Thoracic aorta (tissue), 2 donors: ENCODE measurements at places on chromosomes 3 and 15. TPM values are rescaled to one million over a fixed set of nuclear protein-coding genes. Genes with fewer than 3 reads are reported as not detected.

ZNF860 gene
- total RNA-seq = 0.71 TPM

GRCh38 chr3:13239467-13239760 lies 166.2 kb upstream of the IQSEC1 start:
- no peaks in the 10 kb centered on the region for H3K4me1 ChIP-seq
- no peak for DNase-seq
- H3K27ac ChIP-seq = no peak overlapping the region

GRCh38 chr3:154496978-154497377 lies 67.0 kb upstream of the GPR149 start:
- no peak for DNase-seq
- no peak overlapping the region for H3K27ac ChIP-seq
- no peak overlapping the region for H3K4me3 ChIP-seq
- H3K27me3 ChIP-seq = no peaks in the 10 kb centered on the region
- no peaks in the 10 kb centered on the region for H3K36me3 ChIP-seq

GRCh38 chr3:42173307-42173706 lies 82.2 kb downstream of the TRAK1 start:
- no peaks in the 10 kb centered on the region for H3K36me3 ChIP-seq
- DNase-seq = no peak
- H3K27me3 ChIP-seq = no peaks in the 10 kb centered on the region
- H3K4me1 ChIP-seq = peaks cover 13% of the 10 kb centered on the region
- no peak overlapping the region for H3K27ac ChIP-seq

DNA sequence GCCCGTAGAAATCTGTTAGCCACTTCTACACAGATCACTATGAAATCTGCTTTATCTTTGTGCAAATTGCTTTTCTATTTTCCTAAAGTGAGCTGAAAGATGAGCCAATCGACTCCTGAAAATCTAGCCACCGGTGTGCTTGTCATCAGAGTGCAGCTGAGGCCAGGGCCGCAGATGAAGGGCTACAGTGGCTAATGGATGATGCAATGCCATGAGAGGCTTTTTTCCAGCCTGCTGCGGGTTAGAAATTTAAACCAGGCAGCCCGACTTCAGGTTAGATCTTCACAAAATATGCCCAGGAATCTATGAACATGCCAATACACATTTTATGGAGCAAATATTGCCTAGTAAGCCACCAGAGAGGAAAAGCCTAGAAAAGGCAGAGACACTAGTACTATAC lies 948.2 kb upstream of the CFAP20DC start:
- H3K4me3 ChIP-seq = no peak overlapping the region
- H3K36me3 ChIP-seq = no peaks in the 10 kb centered on the region
- no peaks in the 10 kb centered on the region for H3K4me1 ChIP-seq

GRCh38 chr3:185815391-185816282 lies 9.2 kb downstream of the IGF2BP2 start:
- H3K36me3 ChIP-seq = no peaks in the 10 kb centered on the region
- no peak for DNase-seq
- H3K4me3 ChIP-seq = no peak overlapping the region
- H3K27me3 ChIP-seq = no peaks in the 10 kb centered on the region
- H3K27ac ChIP-seq = no peak overlapping the region

GRCh38 chr3:129793319-129793718 lies 100.2 kb downstream of the TMCC1 start:
- no peak overlapping the region for H3K4me3 ChIP-seq
- H3K27ac ChIP-seq = no peak overlapping the region
- H3K27me3 ChIP-seq = no peaks in the 10 kb centered on the region

GRCh38 chr3:105823149-105823867 lies 45.5 kb downstream of the CBLB start:
- peak overlapping the region; percentile 36 for H3K27ac ChIP-seq
- H3K36me3 ChIP-seq = no peaks in the 10 kb centered on the region
- H3K27me3 ChIP-seq = no peaks in the 10 kb centered on the region
- H3K4me3 ChIP-seq = no peak overlapping the region
- peak; percentile 5 for DNase-seq
- H3K4me1 ChIP-seq = peaks cover 39% of the 10 kb centered on the region

- no peak overlapping the region for H3K27ac ChIP-seq
- no peaks in the 10 kb centered on the region for H3K27me3 ChIP-seq
- no peaks in the 10 kb centered on the region for H3K36me3 ChIP-seq
- H3K4me3 ChIP-seq = no peak overlapping the region
- H3K4me1 ChIP-seq = no peaks in the 10 kb centered on the region
Observed at GRCh38 chr15:101459579-101460300, 29.8 kb downstream of the PCSK6 start.

GRCh38 chr3:166013073-166013679 lies 176.0 kb upstream of the BCHE start:
- H3K4me1 ChIP-seq = no peaks in the 10 kb centered on the region
- H3K27ac ChIP-seq = no peak overlapping the region
- no peaks in the 10 kb centered on the region for H3K27me3 ChIP-seq
- no peak for DNase-seq
- H3K4me3 ChIP-seq = no peak overlapping the region

GRCh38 chr15:35713733-35714132 lies 167.8 kb upstream of the DPH6 start:
- H3K27ac ChIP-seq = no peak overlapping the region
- H3K4me1 ChIP-seq = no peaks in the 10 kb centered on the region
- DNase-seq = no peak
- no peaks in the 10 kb centered on the region for H3K27me3 ChIP-seq
- no peak overlapping the region for H3K4me3 ChIP-seq
- H3K36me3 ChIP-seq = no peaks in the 10 kb centered on the region

DNA sequence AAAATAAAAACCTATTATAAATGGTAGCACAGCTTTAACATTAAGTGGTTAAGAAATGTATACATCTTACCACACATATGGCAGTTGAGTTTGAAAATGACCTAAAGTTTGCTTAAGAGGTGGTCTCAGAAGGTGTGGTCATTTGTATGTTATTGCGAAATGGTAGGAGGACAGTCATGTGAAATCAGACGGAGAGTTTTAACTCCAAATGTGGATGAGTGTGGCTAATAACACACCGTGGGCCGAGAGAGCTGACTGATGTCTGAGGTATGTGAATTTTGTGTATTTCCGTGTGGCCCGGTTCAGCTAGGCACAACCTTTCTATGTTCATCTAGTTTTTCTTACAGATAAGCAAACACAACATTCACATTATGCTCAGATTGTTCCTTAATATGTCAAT lies 71.9 kb downstream of the ARNT2 start:
- H3K27me3 ChIP-seq = no peaks in the 10 kb centered on the region
- H3K36me3 ChIP-seq = no peaks in the 10 kb centered on the region
- no peak for DNase-seq
- peaks cover 21% of the 10 kb centered on the region for H3K4me1 ChIP-seq
- H3K27ac ChIP-seq = no peak overlapping the region

GRCh38 chr3:108428586-108428985 lies 81.8 kb downstream of the MYH15 start:
- no peak for DNase-seq
- no peaks in the 10 kb centered on the region for H3K4me1 ChIP-seq
- H3K36me3 ChIP-seq = no peaks in the 10 kb centered on the region
- no peak overlapping the region for H3K27ac ChIP-seq
- H3K4me3 ChIP-seq = no peak overlapping the region

DNA sequence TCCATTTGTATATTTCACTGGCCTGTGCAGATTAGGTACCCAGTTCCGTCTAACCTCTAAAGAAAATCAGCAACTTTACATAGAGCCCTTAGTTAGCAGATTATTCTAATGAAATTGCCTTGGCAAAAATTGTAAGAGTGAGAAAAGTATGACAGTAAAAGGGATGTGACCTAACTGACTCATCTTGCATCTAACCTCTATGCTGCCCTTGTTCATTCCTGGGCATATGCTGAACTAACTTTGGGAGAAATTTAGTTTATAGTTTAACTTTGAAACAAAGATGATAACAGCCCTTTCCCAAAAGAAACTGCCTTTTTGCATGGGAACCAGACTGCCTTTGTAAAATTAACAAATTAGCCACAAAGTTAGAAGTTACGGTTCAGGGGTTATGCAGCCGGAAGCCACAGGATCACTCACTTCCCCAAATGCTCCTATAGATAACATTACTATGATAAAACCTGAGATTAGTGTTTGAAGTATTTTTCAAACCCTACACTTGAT lies 839.8 kb upstream of the ALCAM start:
- no peak overlapping the region for H3K27ac ChIP-seq
- H3K36me3 ChIP-seq = no peaks in the 10 kb centered on the region
- H3K4me3 ChIP-seq = no peak overlapping the region
- DNase-seq = no peak

GRCh38 chr15:50939911-50940310 lies 31.4 kb downstream of the AP4E1 start:
- no peaks in the 10 kb centered on the region for H3K27me3 ChIP-seq
- H3K4me3 ChIP-seq = peak overlapping the region; percentile 24
- no peak for DNase-seq
- H3K4me1 ChIP-seq = peaks cover 10% of the 10 kb centered on the region
- H3K27ac ChIP-seq = peak overlapping the region; percentile 62
- H3K36me3 ChIP-seq = no peaks in the 10 kb centered on the region

- no peak overlapping the region for H3K27ac ChIP-seq
- no peaks in the 10 kb centered on the region for H3K36me3 ChIP-seq
- DNase-seq = no peak
- no peak overlapping the region for H3K4me3 ChIP-seq
Observed at GRCh38 chr3:143207338-143207961, 87.9 kb downstream of the CHST2 start.
